ENCODE measurements at places on chromosomes 16 and 17.

- no peak for DNase-seq
Measured at GRCh38 chr17:40961591-40961990, 5.2 kb downstream of the KRT39 start.

DNA sequence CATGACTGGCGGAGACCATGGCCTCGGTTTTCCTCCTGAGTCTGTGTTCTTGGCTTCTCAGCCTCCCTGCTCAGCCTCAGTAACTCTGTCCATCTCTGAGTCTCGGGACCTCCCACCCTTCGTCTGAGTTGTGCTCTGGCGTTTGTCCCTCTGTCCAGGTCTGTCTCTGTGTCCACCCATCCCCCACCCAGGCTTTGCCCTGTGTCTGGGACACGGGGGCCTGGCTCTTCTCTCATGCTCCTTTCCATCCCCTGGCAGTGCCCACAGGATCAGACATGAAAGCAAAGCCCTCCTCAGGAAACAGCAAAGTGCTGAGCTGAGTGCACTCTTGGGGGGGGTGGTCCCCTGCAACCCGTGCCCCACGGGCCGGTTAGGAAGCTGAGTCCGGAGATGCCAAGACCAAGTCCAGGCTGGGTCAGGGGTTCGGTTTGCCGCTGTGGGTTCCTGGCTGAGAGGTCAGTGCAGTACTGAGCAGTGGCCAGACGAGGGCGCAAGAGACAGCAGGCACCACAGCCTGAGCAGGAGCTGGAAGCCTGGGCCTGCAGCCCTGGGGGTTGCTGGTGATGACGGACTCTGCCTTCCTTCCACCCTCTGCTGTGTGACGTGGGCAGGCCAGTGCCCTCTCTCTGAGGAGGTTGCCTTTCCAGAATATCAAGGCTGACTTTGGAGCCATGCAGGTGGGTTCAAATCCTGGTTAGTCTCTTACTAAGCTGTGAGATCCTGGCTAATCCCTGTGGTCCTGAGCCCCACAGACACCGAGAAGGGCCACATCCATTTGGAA lies 2.5 kb downstream of the P2RX1 start:
- no peak for DNase-seq

DNA sequence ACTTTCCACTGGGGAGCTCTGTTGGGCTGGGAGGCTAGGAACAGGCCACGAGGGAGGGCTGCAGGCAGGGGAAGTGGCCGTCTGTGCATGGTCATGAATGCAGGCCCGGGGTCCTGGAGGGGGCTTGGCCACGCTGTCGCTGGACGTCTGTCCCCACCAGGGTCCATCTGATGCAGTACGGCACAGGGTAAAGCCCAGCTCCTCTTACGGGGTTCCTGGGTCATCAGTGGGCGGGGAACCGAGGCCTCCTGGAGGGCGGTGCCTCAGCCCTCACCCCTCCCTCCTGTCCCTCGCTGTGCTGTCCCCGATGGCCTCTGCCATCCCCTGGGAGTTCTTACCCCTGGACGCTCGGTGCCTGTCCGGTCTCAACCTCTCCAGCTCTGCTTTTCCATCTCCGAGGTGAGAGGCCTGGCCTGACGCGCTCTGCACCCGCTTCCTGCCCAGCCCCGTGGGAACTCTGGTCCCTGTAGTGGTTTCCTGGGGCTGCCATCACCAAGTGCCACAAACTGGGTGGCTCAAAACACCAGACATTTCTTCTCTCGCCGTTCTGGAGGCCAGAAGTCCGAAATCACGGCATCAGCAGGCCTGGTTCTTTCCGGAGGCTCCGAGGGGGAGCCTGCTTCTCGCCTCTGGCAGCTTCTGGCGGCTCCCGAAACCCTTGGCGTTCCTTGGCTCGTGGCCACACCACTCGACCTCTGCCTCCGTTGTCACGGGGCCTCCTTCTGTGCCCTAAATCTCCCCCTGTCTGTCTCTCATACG lies 182.8 kb downstream of the SEC14L1 start:
- DNase-seq: no peak

GRCh38 chr17:261635-262034 lies 80.2 kb upstream of the DOC2B start:
- no peak for DNase-seq

- no peak for DNase-seq
Measured at GRCh38 chr17:57464191-57464864, 208.0 kb downstream of the MSI2 start.

DNA sequence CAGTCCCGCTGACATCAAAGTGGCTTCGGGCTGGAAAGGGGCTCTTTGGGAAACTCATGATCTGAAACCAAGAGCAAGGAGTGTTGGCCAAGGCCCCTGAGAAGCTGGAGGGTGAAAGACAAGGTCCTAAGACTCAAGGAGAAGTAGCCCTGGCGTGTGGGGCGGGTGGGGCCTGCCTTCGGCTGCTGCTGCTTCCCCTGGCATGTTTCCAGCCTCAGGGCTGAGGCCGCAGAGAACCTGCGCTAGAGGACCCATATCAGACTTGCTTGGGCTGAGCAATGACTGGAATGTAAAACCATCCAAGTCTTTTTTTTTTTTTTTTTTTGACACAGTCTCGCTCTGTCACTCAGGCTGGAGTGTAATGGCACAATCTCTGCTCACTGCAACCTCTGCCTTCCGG lies 67.5 kb upstream of the GCSH start:
- DNase-seq: no peak

DNA sequence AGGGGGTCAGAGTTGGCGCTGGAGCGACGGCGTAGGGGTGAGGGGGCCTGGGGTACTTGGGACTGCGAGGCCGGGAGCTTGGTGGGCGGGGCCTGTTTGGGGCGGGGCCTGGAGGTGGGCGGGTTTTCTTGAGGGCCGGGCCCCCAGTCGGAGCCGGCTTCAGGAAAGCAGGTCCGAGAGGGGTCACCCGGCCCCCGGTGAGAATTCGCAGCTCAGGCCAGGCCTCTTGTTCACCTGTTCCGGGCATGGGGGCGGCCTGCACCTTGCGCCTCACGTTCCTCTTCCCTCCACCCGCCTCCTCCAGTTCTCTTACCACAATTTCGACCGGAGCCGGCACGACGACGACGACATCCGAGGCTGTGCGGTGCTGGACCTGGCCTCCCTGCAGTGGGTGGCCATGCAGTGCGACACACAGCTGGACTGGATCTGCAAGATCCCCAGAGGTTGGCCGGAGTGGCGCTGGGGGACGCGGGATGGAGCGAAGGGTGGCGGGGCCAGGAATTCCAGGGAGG lies 52.5 kb downstream of the MRC2 start:
- DNase-seq: no peak

- DNase-seq: no peak
Measured at GRCh38 chr16:80807906-80808305, 3.5 kb upstream of the CDYL2 start.

GRCh38 chr16:77723108-77723514 lies 797 bp downstream of the NUDT7 start:
- no peak for DNase-seq

DNA sequence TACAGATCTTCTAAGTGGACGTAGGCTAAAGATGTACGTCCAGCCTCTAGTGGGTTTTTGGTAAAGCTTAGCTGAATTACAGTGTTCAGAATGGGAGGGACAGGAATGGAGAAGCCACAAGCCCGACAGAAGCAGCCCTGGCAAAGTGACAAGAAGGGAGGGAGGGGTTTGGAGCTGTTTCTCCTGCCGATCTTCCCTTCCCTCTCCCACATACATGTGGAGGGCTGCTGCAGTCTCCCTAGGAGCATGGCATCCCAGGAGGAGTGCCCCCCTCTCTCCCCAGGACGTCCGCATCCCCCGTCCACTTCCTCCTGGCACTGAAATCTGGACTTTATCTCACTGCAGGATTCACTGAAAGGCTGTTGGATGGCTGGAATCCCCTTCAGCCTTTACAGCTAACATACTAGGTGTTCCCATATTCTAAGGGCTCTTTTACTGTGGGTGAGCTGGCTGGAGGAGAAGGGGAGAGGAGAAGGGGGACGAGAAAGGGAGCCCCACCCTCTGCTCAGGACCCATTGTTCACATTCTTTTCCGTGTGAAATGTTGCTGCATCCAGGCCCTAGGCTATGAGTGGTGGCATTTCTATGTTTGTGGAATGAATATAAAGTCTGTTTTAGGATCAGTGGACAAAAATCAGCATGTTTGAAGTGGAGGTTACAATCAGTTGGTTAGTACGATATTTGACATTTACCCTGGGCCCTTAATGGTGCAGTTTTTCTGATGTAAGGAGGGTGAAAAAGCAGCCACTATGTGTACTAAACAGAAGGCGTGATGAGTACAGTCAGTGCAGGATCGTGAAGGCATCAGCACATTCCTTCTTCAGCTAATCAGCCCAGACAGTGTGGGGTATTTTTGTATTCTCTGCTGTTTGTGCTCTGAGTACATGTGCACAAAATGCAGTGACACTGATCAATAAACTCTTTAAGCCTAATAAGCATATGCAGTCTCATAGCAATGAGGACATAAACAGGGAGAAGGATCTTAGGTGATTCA lies 94.6 kb downstream of the SPECC1 start:
- no peak for DNase-seq

GRCh38 chr16:24749310-24749709 lies 19.9 kb downstream of the TNRC6A start:
- no peak for DNase-seq

DNA sequence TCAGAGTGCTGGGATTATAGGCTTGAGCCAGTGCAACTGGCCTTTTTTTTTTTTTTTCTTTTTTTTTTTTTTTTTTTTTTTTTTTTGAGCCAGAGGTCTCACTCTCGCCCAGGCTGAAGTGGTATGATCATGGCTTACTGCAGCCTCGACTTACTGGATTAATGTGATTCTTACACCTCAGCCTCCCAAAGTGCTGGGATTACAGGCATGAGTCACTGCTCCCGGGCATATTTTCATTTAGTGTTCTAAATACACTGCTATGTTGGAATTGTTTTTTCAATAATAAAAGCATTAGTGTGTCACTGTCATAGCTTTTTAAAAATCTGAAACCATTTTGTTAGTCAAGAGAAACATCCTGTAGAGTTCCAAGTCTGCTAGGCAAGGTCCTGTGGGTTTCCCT lies 40.3 kb downstream of the NDE1 start:
- DNase-seq: no peak

- DNase-seq: no peak
Measured at GRCh38 chr16:79360267-79360666, 240.3 kb downstream of the MAF start.

DNA sequence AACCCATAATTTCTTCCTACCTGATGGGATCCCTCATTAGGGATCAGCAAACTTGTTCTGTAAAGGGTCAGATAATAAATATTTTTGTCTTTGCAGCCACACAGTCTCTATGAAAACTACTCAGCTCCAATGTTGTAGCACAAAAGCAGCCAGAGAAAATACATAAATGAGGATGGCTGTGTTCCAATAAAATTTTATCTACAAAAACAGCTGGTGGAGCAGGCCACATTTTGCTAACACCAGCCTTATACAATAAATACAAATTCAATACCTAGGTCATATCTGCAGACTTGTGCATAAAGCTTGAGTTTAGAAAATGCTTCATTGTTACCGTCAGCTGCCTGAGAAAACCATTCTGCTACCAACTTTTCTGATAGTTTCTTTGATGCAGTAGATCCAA lies 38.4 kb upstream of the INTS2 start:
- DNase-seq: no peak

- no peak for DNase-seq
Measured at GRCh38 chr17:67549820-67550219, 167.9 kb upstream of the NOL11 start.

GRCh38 chr16:84597528-84597896 lies 20.4 kb downstream of the COTL1 start:
- DNase-seq: no peak

DNA sequence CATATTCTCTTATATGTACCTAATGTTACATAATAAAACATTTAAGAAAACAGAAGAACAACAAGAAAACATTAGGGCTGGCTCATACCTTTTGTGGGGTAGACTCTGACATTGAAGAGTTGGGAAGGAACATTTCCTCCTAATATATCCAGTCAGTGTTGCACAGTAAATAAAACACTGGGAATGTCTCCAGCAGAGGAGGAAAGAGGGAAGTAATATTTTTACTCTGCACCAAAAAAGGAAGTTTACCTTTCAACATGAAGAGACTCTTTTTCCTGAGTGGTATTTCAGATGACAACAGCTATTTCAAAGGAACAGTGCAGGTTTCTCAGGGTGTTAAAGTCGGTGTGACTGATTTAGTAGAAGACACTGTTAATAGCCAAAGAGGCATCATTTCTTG lies 31.9 kb downstream of the EPN2 start:
- no peak for DNase-seq

DNA sequence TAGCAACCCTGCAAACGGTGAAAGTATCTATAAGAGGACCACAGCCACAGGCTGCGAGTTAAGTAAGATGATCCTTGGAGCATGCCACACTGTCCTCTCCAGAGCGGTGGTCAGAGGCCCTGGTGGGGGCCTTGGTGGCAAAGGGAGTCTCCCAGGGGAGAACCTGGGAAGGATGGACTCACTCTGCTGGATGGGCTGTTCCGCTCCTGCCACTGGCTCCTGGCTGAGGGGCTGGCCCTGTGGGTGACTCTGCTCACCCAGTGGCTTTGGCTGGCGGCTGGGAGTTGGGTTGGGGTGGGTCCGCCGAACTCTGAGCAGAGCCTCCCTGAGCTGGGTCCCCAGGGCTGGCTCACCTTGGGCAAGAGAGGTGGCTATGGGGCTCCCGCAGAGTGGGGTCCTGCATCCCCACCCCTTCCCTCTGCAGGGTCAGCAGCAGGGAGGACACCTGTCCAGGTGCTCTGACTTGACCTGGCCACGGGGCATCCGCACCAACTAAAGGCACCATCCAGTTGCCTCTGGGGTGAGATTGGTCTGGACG lies 7.3 kb downstream of the CDK5R1 start:
- no peak for DNase-seq

GRCh38 chr16:78630102-78630501 lies 530.6 kb downstream of the WWOX start:
- no peak for DNase-seq

- DNase-seq: peak; percentile 59
Measured at GRCh38 chr17:1005361-1005946, 8.5 kb downstream of the TIMM22 start.

DNA sequence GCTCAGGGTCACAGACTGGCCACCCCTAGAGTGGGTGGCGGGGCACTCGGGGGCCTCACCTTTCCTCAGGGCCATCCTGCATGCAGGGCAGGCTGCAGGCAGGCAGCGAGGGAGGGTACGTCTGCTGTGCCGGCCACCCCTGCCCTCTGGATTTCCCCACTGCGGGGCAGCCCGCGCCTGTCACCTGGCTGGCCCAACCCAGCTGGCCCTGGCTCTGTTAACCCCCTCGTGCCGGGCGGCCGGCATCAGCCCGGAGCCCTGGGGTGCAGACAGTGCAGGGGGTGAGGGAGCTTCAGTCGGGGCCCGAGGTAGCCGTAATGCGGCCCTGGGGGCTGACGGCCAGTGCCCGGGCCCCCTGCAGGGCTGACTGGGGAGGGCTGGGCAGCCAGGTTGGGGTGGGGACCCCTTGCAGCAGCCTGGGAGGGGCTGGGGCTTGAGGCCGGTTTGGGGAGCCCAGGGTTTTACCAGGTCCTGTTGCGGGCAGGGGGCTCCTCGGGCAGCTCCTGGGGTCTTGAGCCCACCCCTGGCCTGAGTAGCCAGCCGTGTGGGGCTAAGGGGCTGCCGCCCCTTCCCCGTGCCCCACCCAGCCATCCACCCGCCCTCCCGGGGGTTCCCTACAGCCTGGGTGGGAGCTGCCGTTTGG lies at the start of gene IGFALS:
Gene IGFALS (minus strand): TSS at position 128 of the 643 bp plus-strand sequence. CDS start 53 bp downstream, at position 75.
- DNase-seq: no peak

- DNase-seq: no peak
Measured at GRCh38 chr17:35493040-35493439, 44.4 kb downstream of the SLFN12L start.

Data from cerebellar nuclear complex (tissue), 1 donor.